T-helper 2 cell (primary cell): ENCODE measurements at places on chromosomes 5 and 9.

GRCh38 chr5:95850391-95850894 lies 27.9 kb upstream of the GLRX start:
- no peak for DNase-seq

GRCh38 chr5:124132843-124133242 lies 613.6 kb downstream of the ZNF608 start:
- DNase-seq: no peak

DNA sequence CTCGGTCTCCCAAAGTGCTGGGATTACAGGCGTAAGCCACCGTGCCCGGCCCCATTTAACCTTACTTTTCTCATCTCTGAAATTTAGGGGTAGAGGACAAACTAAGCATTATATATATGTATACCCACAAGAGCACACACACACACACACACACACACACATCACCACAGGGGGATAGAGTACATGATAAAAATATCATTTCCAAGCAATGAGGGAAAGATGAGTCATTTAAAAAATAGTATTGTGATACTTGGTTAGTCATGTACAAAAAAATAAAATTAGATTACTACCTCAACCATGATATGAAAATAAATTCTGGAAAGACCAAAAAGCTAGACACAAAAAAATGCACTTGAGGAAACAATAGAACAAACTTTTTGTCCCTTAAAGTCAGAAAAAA lies 67.2 kb downstream of the CDH18 start:
- DNase-seq: no peak

DNA sequence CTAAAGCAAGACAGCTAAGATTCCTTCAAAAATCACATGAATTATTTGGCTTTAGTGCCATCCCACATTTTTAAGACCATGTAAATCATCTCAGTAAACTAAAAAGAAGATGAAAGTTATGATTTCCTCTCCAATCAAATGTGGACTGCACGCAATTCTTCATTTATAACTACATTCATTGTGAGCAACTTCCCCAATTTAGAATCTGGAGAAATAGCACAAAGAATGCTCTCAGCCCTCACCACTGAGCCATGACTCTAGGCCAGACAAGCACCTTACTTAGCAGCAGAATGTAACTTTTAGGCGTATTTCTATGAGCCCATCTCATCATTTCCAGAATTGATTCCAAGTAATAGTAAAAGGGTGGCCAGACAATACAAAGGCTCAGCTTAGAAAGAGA lies 616.6 kb downstream of the TLE1 start:
- DNase-seq: no peak

DNA sequence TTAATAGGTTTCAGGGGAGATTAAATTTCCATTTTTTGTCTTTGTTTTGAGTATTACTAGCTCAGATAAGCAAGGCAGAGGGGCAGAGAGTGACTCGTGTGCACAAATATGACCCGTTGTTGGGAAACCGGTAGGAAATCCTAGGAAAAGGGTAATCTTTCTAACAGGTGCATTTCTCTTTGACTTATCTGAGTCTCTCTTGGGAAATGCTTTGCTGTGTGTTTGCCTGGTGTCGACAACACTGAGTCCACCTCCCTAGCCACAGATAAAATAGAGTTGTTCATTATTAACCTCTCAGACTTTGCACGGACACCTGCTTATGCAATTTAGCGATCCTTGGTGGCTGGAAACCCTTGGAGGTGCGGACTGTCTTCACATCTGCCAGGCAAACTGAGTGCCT lies 164.2 kb downstream of the FGF1 start:
- DNase-seq: no peak

DNA sequence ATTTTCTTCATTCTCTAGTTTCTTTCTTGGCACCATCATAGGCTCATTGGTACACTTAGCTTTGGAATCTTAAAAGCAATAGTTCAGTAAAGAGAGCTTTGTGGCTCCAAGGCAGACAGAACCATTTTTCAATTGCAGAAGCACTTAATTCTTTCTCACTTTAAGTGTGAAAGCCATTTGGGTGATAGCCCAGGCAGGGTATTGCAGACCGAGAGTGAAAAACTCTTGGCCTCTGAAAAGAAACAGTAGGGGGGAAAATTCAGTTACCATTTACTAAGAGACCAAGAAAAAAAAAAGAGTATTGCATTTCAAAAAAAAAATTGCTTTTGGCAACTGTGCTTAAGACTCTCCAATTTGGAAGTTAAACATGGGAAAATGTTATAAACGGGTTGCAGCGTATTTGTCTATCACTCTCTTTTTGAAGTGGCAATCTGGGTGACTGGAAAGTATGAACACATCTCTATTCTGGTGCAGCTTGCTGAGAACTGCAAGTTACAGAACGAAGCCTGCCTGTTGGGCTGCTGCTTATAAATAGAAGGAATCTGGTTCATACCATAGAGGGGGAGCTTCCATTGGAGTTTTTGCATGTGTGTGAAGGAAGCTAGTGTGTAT lies 170.5 kb downstream of the TLE4 start:
- no peak for DNase-seq

- DNase-seq: no peak
These were observed 195.3 kb upstream of the NR4A3 start for GRCh38 chr9:99626426-99626825.

GRCh38 chr9:111860443-111860842 lies 36.2 kb upstream of the UGCG start:
- no peak for DNase-seq

DNA sequence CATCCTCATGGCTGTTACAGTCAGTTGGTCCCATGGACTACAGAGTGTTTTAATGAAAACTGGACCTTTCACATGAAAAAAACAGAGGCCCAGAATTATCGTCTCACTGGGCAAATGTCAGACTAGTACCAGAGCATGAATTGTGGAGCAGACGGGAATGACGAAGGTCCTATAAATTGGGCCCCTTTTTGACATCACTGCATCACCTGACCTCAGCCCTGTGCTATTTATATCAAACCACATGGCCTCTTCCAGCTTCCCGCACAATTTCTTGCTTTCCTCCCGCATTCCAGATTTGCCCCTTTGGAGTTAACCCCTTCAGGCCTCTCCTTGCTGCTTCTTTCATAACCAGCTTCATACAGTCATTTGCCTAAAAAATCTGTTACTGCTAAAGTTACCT lies 301.7 kb downstream of the ATPSCKMT start:
- no peak for DNase-seq
